Foreskin keratinocyte (primary cell): ENCODE measurements at places on chromosomes 11 and 22. TPM values are rescaled to one million over a fixed set of nuclear protein-coding genes. Genes with fewer than 3 reads are reported as not detected.

The AP1B1 gene
- total RNA-seq, result 78.0 and 80.3 TPM in 2 replicates

The HTR3A gene
- total RNA-seq, result not detected in 2 replicates

The MMP8 gene
- not detected in 2 replicates for total RNA-seq

The HSPB2 gene
- not detected in 2 replicates for total RNA-seq

The SIK2 gene
- 8.7 and 9.0 TPM in 2 replicates for total RNA-seq

The PHLDA2 gene
- total RNA-seq, result 36.9 and 52.6 TPM in 2 replicates

The TRIM51 gene
- not detected in 2 replicates for total RNA-seq

The APOA4 gene
- total RNA-seq, result not detected in 2 replicates

The PGA3 gene
- not detected in 2 replicates for total RNA-seq

The CBX7 gene
- total RNA-seq, result 1.1 and 1.2 TPM in 2 replicates

The SLC22A6 gene
- not detected in 2 replicates for total RNA-seq

The PMM1 gene
- total RNA-seq, result 25.1 and 26.5 TPM in 2 replicates

The SLC17A6 gene
- total RNA-seq, result not detected in 2 replicates

The EIF4ENIF1 gene
- total RNA-seq, result 12.1 and 16.9 TPM in 2 replicates

The FOLR1 gene
- total RNA-seq, result not detected in 2 replicates

The PRR33 gene
- not detected in 2 replicates for total RNA-seq

The GRIK4 gene
- total RNA-seq, result not detected in 2 replicates

The KCNK4 gene
- not detected in 2 replicates for total RNA-seq

The BANF1 gene
- total RNA-seq, result 72.7 and 118 TPM in 2 replicates

The SLCO2B1 gene
- total RNA-seq, result not detected in 2 replicates

The TIGD3 gene
- 0.07 and 0.14 TPM in 2 replicates for total RNA-seq

The KCNJ11 gene
- 0.04 TPM in 1 of 2 replicates, not detected in the other for total RNA-seq
